Glomerular endothelial cell (primary cell): ENCODE measurements at places on chromosomes 6 and 20.

DNA sequence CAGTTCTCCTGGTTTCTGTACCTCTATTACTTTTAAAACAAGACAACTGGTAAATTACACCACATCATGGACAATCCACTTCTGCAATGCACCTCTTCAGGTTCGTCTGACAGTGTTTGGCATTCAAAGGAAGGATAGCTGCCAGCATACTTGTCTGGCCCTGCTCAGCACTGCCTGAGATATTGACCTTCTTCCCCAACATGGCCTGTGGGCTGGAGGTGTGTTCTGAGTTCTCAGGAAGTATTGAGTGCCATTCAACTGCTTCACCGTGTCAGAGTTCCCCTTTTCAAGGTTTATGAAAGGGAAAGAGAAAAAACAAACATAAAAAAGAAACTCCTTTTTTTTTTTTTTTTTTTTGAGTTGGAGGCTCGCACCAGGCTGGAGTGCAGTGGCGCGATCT, 267.9 kb upstream of the SASH1 start:
- no peak for DNase-seq

GRCh38 chr20:21944227-21944626, 238.8 kb downstream of the PAX1 start:
- no peak for DNase-seq

- DNase-seq, result no peak
Observed at GRCh38 chr20:59603781-59604541, at the start of gene PHACTR3. Gene PHACTR3 (plus strand): TSS chr20:59604540. CDS start chr20:59605015, 475 bp downstream.

GRCh38 chr6:51184046-51184445, 365.4 kb downstream of the TFAP2B start:
- no peak for DNase-seq

GRCh38 chr6:101462576-101462975, 69.1 kb downstream of the GRIK2 start:
- no peak for DNase-seq

- no peak for DNase-seq
Observed at GRCh38 chr6:15194453-15194852, 51.4 kb upstream of the JARID2 start.

DNA sequence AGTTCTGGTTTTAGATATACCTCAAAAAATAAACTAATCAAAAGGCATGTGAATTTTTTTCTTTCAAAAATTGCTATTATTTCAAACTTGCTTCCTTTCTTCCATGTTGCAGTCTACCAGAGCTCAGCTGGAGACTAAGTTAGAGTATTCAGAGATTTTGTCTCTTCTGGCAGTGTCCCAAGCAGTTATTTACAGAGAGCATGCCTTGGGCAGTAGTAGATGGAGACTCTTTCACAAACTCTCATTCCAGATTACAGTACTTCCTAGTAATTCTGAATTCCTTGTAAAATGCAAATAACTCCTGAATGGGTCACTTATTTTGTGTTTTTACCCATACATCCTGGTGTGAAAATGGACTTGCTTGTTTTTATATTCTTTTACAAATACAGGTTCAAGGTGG, 703.4 kb downstream of the EPHA7 start:
- DNase-seq, result no peak

- no peak for DNase-seq
Observed at GRCh38 chr6:18216411-18216810, 47.9 kb downstream of the DEK start.

- no peak for DNase-seq
Observed at GRCh38 chr6:42522036-42522435, 41.8 kb upstream of the UBR2 start.

DNA sequence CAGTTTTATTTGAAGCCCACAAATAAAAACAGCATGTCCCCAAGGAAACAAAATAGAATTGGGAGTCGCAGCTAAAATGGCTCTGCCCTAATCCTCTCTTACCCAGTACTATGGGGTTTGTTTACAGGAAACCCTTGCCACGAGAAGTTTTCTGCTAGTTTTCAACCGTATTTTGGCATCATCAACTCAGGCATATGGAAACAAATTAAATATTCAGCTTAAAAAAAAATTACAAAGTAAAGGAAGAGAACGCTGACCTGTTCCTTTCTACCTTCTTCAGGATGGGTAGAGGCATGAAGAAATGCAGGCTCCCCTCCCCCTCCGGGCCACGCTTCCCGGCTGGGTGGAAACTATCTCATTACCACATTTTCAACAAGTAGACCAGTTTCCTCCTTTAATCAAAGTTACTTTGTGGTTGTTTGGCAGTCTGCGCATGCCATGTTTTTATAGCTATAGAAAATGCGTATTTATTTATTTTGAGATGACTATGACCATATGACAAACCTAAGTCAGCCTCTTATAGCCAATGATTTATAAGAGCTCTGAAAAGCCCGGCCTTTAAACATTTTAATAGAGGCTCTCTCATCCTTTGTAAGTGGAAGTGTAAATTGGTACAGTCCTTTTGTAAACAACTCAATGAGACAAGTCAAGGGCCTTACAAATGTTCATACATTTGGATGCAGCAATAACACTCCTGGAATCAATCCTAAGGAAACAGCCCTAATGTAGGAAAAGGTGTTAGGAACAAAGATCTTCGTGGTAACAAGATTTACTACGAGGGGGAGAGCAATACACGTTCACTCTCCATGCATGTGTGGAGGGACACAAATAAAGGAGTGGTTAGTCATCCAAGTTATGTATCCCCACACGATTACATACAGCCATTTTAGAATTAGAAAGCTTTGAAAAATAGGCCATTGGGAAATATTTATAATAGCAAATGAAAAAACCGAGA, 16.1 kb upstream of the ZNF217 start:
- no peak for DNase-seq

DNA sequence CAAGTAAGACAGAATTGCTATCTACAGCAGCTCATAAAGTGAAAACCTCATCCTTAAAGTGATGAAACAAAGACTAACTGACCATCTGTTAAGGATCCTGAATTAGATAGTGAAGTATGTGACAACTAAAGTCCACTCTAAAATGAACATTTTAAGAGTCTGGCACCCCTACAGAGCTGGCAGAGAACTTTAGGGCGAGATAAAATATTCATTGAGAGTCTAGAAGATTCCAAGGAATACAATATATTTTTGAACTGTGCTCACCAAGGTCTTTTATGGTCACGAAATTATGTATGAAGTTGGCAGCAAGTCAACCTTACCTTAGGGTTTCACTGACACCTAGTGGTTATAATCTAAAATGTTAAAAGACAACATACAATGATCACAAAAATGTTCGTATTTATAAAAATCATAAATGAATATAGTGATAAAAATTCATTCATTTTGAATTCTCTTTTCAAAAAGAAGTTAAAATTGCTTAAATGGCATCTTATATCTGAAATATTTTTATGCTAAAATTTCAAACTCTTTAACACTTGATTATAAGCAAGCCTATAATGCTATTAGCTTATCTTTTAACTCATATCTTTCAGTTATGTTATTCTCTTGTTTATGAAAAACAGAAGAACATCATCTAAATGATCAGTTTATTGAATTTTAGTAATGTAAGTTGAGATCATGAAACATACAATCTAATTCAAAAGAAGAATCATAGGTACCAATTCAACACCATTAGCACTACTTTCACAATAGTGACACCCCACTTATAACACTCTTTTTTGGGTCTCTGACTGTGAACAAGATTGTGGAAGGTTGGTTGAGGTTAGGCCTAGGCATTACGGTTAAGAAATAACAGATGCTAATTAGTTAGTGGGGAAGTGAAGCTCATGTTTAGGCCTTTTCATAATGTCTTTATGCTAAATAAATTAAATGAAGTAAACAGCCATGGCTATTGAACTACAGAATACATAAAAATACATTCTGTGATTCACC, 27.5 kb downstream of the RSPH3 start:
- peak; percentile 57 for DNase-seq

DNA sequence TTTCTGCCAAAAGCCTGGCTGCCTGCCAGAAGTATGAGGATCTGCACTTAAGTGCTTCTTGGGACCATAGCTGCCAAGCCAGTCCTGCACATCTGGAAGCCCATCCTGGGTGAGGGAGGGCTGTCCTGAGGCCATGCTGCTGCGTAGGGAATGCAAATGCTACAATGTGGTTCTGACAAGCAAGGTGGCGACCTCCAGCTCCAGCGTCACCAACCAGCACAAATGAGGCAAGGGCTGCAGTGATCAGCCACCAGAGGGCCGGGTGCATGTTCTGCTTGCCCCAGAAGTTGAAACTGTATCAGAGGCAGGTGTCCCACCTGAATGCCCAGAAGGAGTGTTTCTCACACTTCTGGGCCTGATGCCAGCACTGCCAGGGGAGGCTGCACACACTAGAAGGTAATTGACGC, 99.1 kb upstream of the KCNQ5 start:
- DNase-seq, result no peak

DNA sequence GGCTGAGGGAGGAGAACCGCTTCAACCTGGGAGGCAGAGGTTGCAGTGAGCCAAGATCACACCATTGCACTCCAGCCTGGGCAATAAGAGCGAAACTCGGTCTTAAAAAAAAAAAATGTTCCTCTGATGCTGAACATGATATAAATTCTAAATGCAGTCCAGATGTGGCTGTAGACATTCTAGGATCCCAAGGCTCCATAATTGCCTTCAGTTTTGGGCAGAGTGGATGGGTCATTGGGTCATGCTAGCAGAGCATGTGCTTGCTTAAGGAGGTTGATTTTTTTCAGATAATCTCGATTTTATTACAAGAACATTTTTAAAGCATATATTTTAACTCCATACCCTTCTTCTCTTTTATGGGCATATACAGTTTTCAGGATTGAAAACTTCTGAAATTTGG, 112.0 kb downstream of the UTRN start:
- no peak for DNase-seq

GRCh38 chr6:70857387-70858077, 99.3 kb downstream of the B3GAT2 start:
- no peak for DNase-seq

- DNase-seq, result no peak
Observed at GRCh38 chr6:7006515-7007191, 101.1 kb upstream of the RREB1 start.

DNA sequence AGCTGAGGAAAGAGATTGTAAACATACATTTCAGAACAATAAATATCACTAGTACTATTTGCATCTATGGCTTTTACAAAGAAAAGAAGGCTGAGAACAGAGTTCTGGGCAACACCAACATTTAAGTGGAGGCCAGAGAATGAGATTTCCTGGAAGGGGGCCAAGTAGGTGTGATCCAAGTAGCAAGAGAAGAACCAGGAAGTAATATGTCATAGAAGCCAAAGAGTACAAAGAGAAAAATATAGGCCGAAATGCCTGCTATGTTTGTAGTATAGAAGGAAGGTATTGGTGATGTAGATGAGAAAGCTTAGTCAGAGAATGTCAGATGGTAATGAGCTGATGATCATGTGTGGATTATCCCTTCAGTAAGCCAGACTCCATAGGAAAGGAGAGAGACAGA, 94.5 kb downstream of the PERP start:
- no peak for DNase-seq

GRCh38 chr6:82818727-82819126, 246.9 kb downstream of the UBE3D start:
- DNase-seq, result no peak

DNA sequence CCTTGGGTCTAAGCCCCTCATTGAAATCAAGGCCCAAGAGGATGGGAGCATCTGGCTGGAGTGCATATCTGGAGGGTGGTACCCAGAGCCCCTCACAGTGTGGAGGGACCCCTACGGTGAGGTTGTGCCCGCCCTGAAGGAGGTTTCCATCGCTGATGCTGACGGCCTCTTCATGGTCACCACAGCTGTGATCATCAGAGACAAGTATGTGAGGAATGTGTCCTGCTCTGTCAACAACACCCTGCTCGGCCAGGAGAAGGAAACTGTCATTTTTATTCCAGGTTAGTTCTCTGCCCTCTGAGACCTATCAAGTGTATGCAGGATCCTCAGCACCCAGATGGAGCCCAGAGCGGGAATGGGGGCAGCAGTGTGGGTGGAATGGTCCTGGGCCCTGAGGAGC, 5.1 kb downstream of the BTN2A2 start:
- no peak for DNase-seq
